Thymus (tissue), 14 donors: ENCODE measurements at places on chromosomes 1 and 21. TPM values are rescaled to one million over a fixed set of nuclear protein-coding genes. Genes with fewer than 3 reads are reported as not detected.

DNA sequence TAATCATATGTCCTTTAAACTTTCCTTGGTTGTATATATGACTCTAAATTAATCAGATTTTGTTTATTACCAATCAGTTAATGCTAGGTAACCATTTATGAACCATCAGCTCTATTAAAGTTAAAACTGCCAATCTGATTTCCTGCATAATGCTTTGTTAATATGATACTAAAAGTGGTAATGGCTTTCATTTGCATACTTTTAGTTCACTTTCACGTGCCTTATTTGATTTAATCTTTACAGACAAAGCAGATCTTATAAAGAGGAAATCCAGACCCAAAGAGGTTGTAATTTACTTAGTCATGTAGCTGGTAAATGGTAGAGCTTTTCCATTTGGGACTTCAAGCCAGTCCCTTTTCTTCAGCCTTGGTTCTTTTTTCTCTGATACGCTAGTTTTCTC lies 61.3 kb downstream of the CLIC4 start:
- no peak for DNase-seq
- H3K27me3 ChIP-seq, result no peaks in the 10 kb centered on the region
- no peak overlapping the region for H3K27ac ChIP-seq
- H3K4me3 ChIP-seq, result no peak overlapping the region

DNA sequence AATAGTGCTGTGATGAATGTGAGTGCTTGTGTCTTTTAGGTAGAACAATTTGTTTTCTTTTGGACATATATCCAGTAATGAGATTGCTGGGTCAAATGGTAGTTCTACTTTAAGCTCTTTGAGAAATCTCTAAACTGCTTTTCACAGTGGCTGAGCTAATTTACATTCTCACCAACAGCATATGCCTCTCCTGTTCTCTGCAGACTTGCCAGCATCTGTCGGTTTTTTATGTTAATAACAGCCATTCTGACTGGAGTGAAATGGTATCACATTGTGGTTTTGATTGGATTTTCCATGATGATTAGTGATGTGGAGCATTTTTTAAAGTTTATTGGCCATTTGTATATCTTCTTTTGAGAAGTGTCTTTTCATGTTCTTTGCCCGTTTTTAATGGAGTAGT lies 647.3 kb upstream of the ADAMTS5 start:
- H3K27ac ChIP-seq, result no peak overlapping the region
- no peaks in the 10 kb centered on the region for H3K4me1 ChIP-seq
- DNase-seq, result no peak
- H3K4me3 ChIP-seq, result no peak overlapping the region
- no peaks in the 10 kb centered on the region for H3K36me3 ChIP-seq

DNA sequence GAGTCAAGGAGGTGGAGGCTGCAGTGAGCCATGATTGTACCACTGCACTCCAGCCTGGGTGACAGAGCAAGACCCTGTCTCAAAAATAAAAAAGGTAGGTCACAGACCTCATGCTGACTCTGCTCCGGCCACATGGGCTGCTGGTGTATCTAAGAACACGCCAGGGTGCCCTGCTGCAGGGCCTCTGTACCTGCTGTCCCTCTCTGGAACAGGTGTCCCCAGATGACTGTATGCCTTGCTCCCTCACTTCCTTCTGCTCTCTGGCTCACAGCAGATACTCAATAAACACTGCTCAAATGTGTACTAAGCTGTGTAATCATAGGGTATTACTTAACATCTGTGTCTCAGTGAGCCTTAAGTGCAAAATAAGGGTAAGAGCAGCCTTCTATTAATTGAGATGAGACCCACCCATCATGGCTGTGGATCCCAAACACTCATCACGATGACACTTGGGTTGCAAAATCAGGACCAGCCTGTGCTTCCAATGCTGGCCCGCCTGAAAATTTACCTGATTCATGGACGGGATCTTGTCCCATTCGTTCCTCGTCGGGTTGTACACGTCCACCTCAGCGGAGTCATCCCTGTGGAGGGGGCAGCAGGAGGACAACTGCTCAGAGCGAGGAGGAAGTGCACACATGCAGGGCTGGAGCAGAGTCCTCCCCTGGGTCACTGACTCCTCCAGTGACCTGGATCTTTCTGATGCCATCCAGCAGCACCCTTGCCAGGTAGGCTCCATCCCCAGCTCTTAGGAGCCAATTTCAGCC lies 7.5 kb downstream of the KLHL21 start:
- peaks cover 15% of the 10 kb centered on the region for H3K4me1 ChIP-seq
- no peak for DNase-seq
- H3K27ac ChIP-seq, result no peak overlapping the region
- no peak overlapping the region for H3K4me3 ChIP-seq

DNA sequence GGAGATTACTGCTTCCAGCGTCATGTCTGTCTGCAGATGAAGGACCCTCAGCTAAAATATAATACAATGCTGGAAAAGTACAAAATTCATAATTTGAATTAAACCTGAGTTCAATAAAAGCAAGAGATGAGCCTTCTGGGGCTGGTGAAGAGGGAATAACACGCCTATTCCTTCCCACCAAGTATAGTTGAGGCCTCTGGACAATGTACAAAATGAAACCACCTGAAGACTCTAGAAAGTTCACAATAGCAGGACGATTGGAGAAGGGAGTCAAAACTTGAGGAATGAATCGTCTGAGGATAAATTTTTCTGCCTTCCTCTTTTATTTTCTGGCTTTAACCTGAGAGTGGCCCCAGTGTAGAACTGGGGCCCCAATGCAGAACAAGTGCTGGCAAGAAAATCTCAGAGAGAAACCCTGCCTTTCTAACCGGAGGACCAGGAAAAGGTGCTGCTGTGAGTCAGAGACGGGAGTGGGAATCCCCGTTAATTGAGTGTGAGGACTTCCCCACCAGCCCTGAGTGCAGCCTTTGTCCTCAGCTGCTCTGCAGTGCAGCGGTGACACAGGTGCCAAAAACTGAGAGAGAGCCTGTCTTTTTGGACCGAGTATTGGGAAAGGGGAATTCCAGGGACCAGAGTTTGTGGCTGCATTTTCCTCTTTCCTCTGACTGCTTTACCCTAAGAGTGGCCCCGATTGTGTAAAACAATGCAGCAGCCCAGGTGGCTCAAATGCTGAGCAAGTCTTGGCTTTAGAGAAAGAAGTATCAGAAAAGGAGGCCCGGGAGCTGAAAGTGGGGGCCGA lies 264.9 kb downstream of the DYRK1A start:
- H3K36me3 ChIP-seq, result no peaks in the 10 kb centered on the region
- no peaks in the 10 kb centered on the region for H3K4me1 ChIP-seq
- no peak overlapping the region for H3K27ac ChIP-seq
- no peak overlapping the region for H3K4me3 ChIP-seq
- no peak for DNase-seq

DNA sequence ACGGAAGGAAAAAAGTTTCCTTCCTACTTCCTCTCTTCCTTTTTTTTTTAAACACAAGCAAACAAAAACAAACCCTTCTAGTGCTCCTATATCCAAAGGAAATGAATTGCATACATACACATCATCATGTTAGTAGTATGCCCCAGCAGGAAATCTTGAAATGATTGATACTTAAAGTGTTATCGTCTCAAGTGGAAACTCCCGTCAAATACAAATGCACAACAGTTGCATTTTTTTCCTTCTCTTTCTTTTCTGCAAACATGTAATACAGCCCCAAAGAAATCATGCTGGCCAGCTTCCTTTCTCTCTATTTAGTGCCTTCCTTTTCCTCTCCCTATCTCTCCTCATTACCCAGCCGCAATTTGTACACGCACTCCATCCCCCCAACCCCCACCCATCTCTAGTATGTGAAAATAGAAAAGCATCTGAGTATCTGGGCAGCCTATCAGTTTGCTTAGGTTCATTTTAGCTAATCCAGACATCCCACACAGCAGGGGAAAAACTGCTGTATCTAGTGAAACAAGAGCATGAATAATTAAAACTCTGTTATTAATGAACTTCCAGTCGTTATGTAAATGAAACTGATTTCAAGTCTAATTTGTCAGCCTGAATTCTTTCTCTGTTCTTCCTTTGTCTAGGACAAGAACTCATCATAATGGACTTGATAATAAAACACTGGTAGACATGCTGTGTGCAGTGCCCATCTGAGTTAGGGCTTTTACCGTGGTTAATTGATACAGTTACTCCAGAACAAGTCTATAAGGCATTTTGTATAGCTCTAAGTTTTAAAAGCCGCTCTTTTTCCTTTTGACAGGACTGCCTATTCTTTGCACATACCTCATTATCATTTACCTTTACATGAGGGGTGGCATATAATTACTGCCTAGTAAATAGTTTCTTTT lies 336.5 kb upstream of the ADGRL2 start:
- no peak overlapping the region for H3K27ac ChIP-seq
- no peak for DNase-seq
- no peak overlapping the region for H3K4me3 ChIP-seq
- H3K36me3 ChIP-seq, result no peaks in the 10 kb centered on the region

GRCh38 chr21:16419188-16419921 lies 689.6 kb downstream of the USP25 start:
- H3K36me3 ChIP-seq, result no peaks in the 10 kb centered on the region
- no peaks in the 10 kb centered on the region for H3K4me1 ChIP-seq
- H3K27ac ChIP-seq, result peak overlapping the region; percentile 36

DNA sequence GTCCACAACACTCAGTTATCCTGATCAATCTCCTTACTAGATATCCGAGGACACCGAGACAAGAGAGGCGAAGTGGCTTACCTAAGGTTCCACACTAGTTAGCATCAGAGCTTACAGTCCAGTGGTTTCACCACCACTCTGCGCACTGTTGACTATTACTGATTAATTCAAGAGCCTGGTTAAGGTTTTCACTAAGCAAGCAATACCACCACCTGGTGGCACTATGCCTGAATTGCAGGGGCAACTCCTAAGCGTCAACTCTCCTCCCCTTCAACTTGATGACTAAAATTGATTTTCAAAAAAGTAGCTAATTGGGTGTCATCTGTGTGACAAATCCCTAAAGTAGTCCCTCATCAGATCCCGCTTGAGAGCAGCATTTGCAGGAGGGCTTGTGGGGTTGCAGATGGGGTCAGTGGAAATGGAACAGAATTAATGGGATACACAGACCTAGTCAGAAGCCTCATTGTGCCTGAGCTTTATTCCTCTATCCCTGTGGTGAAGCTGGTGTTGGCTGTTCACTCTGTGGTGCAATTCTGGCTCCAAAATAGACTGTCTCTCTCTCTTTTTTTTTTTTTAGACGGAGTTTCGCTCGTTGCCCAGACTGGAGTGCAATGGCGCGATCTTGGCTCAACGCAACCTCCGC lies 9.1 kb downstream of the TTC22 start:
- H3K4me3 ChIP-seq, result no peak overlapping the region
- H3K36me3 ChIP-seq, result no peaks in the 10 kb centered on the region
- DNase-seq, result no peak
- H3K4me1 ChIP-seq, result no peaks in the 10 kb centered on the region
- no peaks in the 10 kb centered on the region for H3K27me3 ChIP-seq
- no peak overlapping the region for H3K27ac ChIP-seq

DNA sequence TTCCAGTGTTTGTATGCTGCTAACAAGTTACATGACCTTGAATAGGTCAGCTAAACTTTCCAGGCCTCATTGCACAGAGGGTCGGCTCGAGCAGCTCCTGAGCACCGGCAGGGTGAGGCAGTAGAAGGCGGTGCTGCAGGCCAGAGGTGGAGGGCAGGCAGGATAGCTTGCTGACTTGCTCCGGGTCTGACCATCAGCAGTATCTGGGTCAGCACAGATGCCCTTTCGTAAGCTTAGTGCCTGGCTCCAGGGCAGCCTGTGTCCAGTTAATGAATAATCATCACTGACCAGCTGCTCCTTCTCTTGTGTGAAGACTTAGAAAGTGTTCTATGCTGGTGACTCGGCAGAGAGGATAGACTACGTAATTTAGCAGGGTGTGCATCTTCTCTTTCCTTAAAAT lies 6.9 kb downstream of the MAPKAPK2 start:
- no peak for DNase-seq
- H3K27me3 ChIP-seq, result no peaks in the 10 kb centered on the region
- H3K36me3 ChIP-seq, result peaks cover 20% of the 10 kb centered on the region
- H3K4me1 ChIP-seq, result peaks cover 19% of the 10 kb centered on the region

DNA sequence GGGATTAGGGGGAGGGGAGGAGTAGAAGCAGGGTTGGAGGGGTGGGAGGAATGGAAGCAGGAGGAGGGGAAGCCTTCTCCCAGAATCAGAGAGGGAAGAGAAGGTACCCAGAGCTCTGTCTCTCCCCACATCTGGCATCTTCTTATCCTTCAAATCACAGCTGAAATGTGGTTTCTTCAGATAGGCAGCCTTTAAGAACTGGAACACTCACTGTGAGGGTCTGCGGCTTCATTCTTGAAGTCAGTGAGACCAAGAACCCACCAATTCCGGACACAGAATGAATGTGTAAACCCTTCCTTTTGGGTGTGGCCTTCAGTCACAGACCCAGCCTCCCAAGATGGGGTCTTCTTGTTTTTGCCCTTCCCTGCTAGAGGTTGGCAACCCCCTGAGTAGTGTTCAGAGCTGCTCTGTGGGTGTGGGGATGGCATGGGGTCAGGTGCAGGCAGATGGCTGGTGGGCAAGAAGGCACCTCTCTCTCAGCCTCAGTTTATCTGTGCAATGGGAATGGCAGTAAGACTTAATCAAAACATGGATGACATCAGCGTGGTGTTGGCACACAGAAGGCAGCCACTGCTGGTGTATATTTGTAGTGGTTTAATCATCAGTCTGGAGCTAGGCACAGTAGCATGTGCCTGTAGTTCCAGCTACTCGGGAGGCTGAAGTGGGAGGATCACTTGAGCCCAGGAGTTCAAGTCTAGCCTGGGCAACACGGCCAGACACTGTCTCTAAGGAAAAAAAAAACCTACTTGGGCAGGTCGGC lies 7.2 kb downstream of the FAAH start:
- peaks cover 4% of the 10 kb centered on the region for H3K27me3 ChIP-seq
- H3K4me1 ChIP-seq, result peaks cover 4% of the 10 kb centered on the region
- no peak overlapping the region for H3K27ac ChIP-seq
- H3K4me3 ChIP-seq, result no peak overlapping the region
- no peaks in the 10 kb centered on the region for H3K36me3 ChIP-seq

DNA sequence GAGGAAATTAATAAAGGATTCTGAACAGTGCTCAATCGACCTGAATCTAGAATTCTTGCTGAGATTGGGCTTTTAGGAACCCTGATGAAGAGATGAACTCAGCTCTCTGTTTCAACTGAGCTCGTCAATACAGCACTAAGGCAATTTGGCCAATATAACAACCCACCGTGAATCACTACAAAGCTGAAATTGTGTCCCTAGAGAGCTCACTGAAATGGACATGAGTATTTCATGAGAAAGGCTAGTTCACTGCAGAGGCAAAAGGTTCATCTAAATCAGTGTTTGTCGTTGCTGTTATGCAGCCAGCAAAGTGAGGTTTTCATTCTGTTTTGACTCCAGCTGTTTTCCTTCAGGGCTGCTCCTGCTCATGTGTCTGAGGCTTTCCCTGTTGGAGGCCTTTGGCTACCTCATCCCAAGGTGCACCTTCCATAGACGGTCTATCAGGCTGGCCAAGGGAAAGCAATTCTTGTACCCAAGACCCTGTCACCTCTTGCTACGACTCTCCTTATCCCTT lies 83.5 kb downstream of the URB2 start:
- H3K27me3 ChIP-seq, result no peaks in the 10 kb centered on the region
- H3K4me3 ChIP-seq, result no peak overlapping the region
- no peak overlapping the region for H3K27ac ChIP-seq
- no peak for DNase-seq
- H3K36me3 ChIP-seq, result no peaks in the 10 kb centered on the region

Gene OR10J1
- 0.05 TPM for polyA plus RNA-seq

Gene RHBG
- 0.37 TPM for polyA plus RNA-seq

Gene WARS2
- polyA plus RNA-seq, result 7.7 TPM

Gene S100A9
- 1,119 TPM for polyA plus RNA-seq

Gene LCE1E
- 0.30 TPM for polyA plus RNA-seq

Gene MYOC
- 1.5 TPM for polyA plus RNA-seq
